Neuronal stem cell (in vitro differentiated cells): ENCODE measurements at places on chromosomes 1 and 21.

- no peaks in the 10 kb centered on the region for H3K27me3 ChIP-seq
- no peak overlapping the region for H3K4me3 ChIP-seq
- peaks cover 28% of the 10 kb centered on the region for H3K4me1 ChIP-seq
- DNase-seq = no peak
These were observed 29.6 kb downstream of the ACOT11 start for GRCh38 chr1:54577612-54578011.

DNA sequence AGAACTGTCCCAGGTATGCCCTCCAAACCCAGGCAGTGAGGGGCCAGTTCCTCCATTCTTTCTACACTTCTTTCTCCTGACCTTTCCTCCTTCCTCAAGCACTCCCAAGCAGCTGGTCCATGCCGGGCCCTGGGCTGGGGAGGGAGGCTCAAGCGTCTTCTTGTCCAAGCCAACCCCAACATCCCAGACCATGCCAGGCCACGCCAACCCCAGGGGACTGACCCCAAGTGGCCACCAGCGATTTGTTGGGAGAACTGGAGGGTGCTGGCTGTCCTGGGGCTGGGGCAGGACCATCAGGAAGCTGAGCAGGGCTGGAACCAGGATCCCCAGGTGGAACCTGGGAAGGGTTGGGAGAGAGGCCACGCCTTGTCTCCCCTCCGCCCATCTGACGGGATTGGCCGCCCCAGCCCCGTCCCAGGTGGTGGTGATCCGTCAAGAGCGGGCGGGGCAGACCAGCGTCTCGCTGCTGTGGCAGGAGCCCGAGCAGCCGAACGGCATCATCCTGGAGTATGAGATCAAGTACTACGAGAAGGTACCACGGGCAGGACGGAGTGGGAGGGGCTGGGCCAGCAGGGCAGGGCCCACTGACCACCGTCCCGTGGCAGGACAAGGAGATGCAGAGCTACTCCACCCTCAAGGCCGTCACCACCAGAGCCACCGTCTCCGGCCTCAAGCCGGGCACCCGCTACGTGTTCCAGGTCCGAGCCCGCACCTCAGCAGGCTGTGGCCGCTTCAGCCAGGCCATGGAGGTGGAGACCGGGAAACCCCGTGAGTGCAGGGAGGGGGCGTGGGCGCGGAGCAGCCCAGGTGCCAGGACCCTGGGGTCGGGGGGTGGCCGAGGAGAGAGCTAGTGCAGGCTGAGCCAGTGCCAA is 29.9 kb downstream of the EPHA8 start:
- no peak for DNase-seq
- peaks cover 2% of the 10 kb centered on the region for H3K4me1 ChIP-seq
- no peaks in the 10 kb centered on the region for H3K36me3 ChIP-seq
- no peak overlapping the region for H3K27ac ChIP-seq
- peaks cover 25% of the 10 kb centered on the region for H3K27me3 ChIP-seq
- H3K4me3 ChIP-seq = peak overlapping the region; percentile 41

- no peak overlapping the region for H3K4me3 ChIP-seq
- H3K27me3 ChIP-seq = no peaks in the 10 kb centered on the region
- H3K27ac ChIP-seq = no peak overlapping the region
- no peak for DNase-seq
- H3K36me3 ChIP-seq = peaks cover 15% of the 10 kb centered on the region
- H3K4me1 ChIP-seq = no peaks in the 10 kb centered on the region
These were observed 130.3 kb downstream of the TIAM1 start for GRCh38 chr21:31213787-31214186.

DNA sequence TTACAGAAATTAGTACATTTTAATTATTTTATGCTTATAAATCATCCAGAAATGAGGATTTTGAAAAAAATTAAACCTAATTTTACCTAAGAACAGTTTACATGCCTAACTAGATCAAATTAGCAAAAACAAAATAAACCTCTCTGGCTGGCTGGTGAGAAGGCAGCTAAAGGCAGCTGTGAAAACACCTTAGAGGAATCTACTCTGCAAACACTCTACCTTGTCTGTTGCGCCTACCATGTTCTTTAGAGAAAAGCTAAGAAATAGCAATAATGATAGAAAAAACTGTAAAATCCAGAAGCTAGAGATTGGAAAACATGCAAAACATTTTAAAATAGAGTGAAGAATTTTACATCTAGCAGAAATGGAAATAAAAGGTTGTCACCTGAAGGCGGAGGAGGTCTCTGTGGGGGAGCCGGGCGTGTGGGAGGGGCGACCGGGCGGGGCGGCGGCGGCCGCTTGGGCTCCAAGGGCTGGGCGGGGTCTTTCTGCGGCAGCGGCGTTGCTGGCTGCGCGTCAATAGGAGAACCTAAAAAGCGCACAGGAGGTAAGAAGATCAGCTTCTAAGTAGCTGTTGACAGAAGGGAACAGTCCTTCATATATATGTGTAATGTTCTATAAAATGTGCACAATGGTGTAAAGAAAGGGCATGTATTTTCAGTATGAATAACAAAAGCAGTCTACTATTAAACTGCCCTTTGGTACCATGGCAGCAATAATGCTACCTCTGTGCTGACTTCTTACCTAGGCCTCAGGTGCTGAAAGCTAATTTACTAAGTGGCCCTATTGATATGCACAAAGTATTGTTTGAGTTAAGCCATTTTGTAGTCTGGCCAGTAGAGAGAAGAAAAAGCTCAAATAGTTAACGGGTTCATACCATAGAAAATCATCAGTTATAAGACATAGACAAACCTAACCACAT is 33.3 kb upstream of the CFAP298 start:
- DNase-seq = peak; percentile 3
- H3K4me3 ChIP-seq = no peak overlapping the region
- H3K27ac ChIP-seq = no peak overlapping the region
- peaks cover 5% of the 10 kb centered on the region for H3K27me3 ChIP-seq
- peaks cover 3% of the 10 kb centered on the region for H3K36me3 ChIP-seq

GRCh38 chr1:76153841-76154205 is 79.3 kb downstream of the ST6GALNAC3 start:
- no peaks in the 10 kb centered on the region for H3K27me3 ChIP-seq
- H3K27ac ChIP-seq = no peak overlapping the region
- no peaks in the 10 kb centered on the region for H3K36me3 ChIP-seq
- H3K4me1 ChIP-seq = peaks cover 4% of the 10 kb centered on the region

DNA sequence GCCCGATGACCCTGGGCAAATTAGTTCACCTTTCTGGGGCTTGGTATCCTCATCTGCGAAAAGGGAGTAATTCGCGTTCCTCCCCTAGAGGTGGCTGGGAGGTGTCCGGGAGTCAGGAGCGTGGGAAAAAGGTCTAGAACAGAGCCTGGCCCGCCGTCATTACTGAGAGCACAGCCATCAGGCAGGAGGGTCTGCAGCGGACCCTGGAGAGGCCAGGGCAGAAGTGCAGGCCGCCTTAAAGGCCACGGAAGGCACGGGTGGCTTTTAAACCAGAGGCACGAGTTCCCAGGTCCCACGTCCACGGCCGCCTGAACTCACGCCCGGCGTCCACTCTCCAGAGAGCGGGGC is 850 bp downstream of the PANK4 start:
- peaks cover 33% of the 10 kb centered on the region for H3K27me3 ChIP-seq
- H3K36me3 ChIP-seq = peaks cover 33% of the 10 kb centered on the region
- peaks cover 30% of the 10 kb centered on the region for H3K4me1 ChIP-seq
- DNase-seq = no peak

- H3K36me3 ChIP-seq = no peaks in the 10 kb centered on the region
- H3K27ac ChIP-seq = no peak overlapping the region
- H3K4me1 ChIP-seq = no peaks in the 10 kb centered on the region
- no peaks in the 10 kb centered on the region for H3K27me3 ChIP-seq
- no peak for DNase-seq
These were observed 47.7 kb upstream of the RBM15 start for GRCh38 chr1:110291241-110292030.

DNA sequence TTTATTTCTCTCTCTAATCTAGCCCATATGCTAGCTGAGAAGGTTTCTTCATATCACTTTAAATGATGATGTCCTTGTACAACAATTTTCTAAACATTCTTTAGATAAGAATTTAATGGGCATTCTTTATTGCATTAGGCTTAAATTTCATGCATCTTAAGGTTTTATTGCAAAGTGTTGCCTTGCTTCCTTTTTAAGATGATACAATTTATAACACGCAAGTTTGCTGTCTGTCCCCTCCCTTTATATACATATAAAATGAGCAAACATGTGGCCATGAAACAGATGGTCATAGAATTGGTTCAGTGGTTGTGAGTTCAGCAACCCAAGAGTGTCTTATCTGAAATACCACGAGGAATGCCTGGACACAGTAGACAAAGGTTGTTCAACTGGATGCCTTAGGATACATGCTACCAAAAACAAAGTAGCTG is 12.1 kb downstream of the NBPF3 start:
- no peak for DNase-seq
- no peak overlapping the region for H3K27ac ChIP-seq
- peaks cover 3% of the 10 kb centered on the region for H3K4me1 ChIP-seq
- H3K36me3 ChIP-seq = no peaks in the 10 kb centered on the region
- H3K27me3 ChIP-seq = no peaks in the 10 kb centered on the region

DNA sequence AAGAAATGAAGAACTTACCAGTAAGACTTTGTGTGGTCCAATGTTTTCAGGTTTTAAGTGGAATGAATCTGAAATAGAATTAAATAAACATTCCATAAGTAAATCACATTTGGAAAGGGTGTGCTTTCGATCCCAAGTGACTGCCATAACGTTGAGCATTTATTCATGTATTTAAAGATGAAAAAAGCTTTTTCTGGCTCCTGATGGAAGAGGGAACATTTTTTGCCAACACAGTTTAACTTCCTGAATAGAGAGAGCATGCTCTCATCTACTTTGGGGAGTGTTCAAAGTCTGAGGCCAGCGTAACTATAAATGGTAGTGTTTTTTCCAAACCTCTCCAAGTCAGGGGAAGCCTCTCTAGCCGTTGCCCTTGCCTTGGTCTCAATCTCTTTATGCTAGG is 55.8 kb downstream of the GNG12 start:
- no peak overlapping the region for H3K4me3 ChIP-seq
- H3K36me3 ChIP-seq = no peaks in the 10 kb centered on the region
- DNase-seq = no peak
- H3K27ac ChIP-seq = no peak overlapping the region
- H3K27me3 ChIP-seq = no peaks in the 10 kb centered on the region
